Inflammatory macrophage (primary cell): ENCODE measurements at places on chromosomes 1 and 21.

GRCh38 chr1:206685769-206686477, 1.2 kb downstream of the MAPKAPK2 start:
- peak; percentile 86 for DNase-seq

DNA sequence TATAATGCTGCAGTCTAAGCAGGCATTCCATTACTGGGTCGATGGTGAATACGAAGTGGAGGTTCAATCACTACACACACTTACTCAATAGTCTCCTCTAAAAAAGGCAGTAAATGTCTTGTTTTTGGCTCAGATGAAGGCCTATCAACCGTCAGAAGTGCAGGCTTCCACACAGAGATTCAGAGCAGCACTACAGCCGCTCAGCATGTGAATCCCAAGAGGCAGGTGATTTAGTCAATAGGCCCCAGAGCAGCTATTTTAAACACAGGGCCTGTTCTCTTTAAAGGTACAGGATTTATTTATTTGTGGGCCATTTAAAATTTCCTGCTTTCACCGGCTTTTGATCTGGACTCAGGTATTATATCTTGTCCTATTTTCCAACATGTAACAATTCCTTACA, 293.7 kb downstream of the RGS7 start:
- DNase-seq = no peak

DNA sequence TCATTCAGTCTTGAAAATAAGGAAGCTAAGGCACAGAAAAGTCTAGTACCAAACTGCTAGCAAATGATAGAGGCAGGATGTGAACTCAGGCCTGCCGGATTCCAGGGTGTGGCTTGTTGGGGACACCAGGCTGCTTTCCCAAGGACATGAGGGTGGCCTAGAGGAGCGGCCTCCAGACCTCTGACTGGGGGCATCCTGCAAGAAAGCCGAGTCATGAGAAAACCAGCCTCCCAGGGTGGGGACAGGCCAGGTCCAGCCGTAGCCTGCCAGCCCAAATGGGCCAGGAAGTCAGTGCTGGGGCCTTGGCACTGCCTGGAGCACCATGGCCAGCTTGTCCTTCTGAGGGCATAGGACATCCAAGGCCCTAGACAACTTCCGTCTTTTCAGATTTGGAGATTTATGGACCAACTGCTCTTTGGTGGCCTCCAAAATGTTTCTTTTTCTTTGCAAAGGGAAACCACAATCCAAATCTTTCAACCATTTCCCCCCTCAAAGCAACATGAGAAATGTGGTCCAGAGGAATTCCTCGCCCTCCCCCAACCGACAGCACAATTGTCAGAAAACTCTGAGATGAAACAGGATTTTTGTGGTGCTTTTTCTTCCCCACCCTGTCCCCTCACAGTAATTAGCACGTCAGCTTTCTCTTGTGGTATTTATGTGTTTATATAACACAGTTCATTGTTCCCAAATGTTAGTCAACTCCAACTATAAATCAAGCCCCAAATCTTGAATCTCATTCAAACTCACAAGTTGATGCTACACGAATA, 212.3 kb downstream of the KAZN start:
- DNase-seq = no peak

- DNase-seq = no peak
Measured at GRCh38 chr1:73674945-73675561, 522.9 kb downstream of the LRRIQ3 start.

DNA sequence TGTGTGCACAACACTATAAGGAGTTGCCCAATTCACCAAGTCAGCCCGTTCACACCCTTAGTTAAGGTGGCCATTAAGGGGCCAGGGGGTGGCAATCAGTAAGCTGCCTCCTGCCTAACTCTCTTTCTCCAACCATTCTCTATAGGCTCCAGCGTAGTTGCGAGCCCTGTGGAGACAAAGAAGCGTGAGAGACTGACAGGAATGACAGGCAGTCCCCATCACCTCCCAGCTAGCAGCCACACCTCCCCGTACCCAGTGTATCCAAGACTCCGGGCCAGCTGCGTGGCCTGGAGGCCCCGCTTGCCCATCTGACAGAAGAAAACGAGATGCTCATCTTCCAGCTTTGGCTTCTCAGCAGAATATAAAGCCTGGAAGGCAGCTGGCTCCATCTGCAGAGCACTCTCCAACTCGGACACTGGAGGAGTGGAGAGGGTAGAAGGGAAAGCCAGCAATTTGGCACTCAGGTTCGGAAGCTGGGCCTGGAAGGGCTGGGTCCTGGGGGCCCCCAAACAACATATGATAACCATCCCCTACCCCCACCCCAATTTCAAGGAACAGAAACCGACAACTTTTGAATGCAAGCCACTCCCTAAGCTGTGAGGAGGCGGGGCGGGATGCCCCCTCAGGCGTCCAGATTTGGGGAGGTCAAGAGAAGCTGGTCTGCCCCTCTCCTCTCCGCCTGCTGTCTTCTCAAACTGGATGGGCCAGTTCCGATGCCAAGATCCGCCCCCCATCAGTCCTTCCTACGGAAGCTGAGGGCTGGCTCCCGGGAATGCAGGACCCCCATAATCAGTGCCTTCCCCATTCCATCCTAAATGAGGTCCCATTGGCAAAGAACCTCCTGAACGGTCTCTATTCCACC, 872 bp downstream of the TSTD1 start:
- no peak for DNase-seq

DNA sequence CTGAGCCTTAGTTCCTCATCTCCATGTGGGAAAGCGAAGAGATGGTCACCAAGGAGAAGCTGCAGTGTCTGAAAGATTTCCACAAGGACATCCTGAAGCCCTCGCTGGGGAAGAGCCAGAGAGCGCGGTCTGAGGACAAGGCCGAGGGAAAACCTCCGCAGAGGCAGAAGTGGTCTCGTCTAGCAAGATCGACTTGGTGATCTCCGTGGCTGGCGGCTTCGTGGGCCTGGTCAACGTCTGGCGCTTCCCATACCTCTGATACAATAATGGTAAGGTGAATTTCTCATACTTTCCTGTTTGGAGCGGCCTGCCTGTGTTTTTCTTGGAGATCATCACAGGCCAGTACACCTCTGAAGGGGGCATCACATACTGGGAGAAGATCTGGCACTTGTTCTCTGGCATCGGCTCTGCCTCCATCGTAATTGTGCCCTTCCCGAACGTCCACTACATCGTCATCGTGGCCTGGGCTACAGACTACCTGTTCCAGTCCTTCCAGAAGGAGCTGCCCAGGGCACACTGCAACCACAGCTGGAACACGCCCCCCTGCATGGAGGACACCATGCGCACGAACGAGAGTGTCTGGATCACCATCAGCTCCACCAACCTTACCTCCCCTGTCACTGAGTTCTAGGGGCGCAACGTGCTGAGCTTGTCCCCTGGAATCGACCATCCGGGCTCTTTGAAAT, 841.1 kb upstream of the TMPRSS15 start:
- DNase-seq = no peak

DNA sequence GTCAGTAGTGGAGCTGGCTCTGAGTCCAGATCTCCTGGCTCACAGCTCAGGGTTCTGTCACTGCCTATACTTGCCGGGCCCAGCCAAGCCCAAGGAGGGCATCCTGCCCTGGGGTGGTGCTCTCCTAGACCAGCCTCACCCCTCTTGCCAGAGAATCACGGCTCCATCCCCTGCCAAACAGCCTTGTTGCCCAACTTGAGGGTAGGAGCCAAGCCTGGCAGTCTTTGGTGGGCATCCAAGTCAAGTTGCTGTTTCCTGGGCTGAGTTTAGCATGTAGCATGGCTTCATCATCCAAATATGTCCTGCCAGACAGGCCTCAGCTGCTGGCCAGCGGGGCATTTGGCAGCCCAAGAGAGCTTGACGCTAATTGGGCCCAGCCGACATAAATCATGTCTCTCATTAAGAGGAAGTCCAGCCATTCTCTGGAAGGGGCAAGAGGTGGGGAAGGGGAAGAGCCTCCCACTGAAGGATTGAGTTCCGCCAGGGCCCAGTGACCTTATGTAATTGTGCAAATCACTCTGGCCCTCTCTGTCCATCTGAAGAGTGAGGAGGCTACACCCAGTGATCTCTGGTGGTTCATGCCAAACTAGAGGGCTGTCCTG, 22.6 kb upstream of the TRABD2B start:
- no peak for DNase-seq

DNA sequence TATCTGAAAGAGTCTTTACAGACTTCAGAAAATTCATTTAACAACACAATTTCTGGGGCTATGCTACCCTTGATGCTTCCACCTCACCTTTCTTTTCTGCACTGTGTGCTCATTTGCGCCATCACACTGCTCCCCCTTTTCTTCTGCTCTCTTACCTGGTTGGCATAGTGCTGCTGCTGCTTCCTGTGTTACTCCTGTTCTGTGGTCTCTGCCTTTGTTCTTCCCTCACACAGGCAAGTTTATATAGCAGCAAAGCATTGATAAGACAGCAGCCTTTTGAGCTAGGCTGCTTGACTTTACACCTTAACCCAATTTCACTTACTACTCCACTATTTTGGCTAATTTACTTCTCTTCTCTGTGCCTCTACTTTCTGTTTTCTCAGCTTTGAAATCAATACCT, 18.3 kb downstream of the SGIP1 start:
- no peak for DNase-seq

- no peak for DNase-seq
Measured at GRCh38 chr1:232508130-232508701, 121.7 kb downstream of the SIPA1L2 start.

- no peak for DNase-seq
Measured at GRCh38 chr21:21188513-21189195, 190.4 kb downstream of the NCAM2 start.

DNA sequence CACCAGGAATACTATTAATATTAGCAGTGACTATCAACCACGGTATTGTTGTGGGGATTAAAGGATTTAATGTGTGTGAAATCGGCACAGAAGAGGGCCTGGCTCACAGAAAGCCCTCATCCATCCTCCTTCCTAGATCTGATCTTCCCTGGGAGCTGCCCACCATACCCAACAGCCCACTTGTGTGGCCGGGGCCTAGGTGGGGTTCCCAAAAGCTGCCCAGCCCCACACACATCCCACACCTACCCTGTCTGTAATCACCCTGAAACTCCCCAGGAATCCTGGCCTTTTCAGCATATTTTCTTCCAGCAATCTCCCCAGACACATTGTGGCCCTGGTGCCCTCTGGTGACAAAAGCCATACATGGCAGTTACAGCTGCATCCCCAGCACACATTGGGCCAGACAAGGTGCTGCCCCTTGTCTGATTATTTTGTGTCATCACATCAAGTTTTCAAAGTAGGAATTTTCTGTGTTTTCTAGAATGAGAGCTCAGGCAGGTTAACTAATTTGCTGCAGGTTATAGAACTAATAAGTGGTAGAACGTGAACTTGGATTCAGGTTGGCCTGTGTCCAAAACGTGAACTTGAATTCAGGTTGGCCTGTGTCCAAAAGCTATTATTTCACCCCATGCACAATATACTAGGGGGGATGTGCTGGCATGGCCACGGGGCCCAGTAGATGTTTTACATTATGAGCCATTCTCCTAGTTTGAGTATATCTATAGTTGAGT, 5.3 kb upstream of the SLC6A9 start:
- DNase-seq = peak; percentile 76

- DNase-seq = no peak
Measured at GRCh38 chr1:25432749-25433388, 2.2 kb downstream of the MACO1 start.

GRCh38 chr1:232627645-232628334, 2.1 kb downstream of the SIPA1L2 start:
- peak; percentile 33 for DNase-seq

DNA sequence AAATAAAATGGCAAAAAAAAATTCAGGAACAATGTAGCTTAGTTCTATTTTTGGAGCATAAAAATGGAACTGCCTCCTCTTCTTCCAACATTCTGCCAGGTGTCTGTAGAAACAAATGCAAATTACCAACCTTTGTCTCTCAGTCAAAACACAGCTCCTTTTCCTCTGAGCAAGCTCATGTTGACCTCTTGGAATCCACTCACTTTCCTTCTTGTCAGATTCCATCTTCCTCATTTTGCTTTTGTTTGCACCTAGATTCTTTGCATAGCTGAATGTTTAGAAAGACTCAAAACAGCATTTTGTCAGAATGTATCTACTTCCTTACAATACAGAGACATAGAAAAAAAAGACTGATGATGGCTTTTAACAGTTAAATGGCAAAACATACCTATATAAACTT, 178.2 kb downstream of the ADGRL2 start:
- no peak for DNase-seq

GRCh38 chr1:117089996-117090395, 29.9 kb downstream of the TTF2 start:
- no peak for DNase-seq

- no peak for DNase-seq
Measured at GRCh38 chr1:214552174-214552608, 789 bp upstream of the PTPN14 start.

- no peak for DNase-seq
Measured at GRCh38 chr1:33849211-33849610, 14.7 kb upstream of the HMGB4 start.

GRCh38 chr1:109114342-109114674, 393 bp downstream of the ELAPOR1 start:
- no peak for DNase-seq

- DNase-seq = no peak
Measured at GRCh38 chr1:192698731-192699130, 62.8 kb downstream of the RGS13 start.

DNA sequence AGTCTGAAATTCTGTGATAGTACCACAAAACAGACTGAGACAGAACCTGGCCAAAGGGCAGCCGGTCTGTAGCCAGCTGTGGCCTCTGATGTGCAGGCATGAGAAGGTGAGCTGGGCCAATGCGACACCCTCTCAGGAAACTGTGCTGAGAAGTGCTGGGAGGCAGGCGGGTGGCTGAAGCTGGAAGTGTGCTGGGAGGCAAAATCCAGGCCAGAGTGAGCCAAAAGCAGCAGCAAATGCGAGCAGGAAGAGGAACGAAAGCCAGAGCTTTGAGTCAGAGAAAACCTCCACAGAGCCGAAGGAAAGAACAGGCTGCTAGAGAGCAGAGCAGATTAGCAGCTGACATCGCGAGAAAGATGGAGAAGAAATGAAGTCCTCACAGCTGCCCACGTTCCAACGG, 10.2 kb upstream of the ATP13A2 start:
- no peak for DNase-seq

GRCh38 chr1:203135636-203136305, 8.2 kb downstream of the ADORA1 start:
- DNase-seq = peak; percentile 41
